ENCODE measurements at places on chromosomes 3 and 15.

GRCh38 chr15:99502182-99502581 is 63.6 kb upstream of the MEF2A start:
- DNase-seq = no peak

DNA sequence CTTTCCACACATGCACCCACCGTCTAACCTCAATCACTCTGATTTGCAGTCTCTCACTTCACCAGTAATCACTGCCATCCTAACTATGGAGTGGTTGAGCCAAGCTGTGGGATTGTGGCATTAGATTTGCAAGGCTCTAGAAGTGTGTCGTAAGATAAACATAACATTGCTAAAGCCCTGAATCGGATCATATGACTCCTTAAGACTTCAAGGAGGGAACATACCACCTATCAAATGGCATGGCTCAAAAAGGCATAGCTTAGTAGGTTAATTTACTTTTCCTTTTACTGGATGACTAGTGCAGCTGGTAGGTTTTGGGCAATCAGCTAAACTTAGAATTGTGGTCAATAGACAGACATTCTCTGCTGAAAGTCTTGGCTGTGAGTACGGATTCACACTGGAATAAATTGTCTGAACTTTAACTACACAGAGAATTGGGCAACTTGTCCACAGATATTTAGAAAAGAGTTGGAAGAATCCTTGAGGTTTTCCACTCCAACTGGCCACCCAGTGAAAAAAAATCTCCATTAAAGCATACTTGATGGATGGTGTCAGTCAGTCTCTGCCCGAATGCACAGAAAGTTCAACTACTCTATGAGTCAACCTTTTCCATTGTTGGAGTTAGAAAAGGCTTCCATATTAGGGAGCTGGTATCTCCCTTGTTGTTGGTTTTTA is 476.7 kb upstream of the CBLB start:
- DNase-seq = peak; percentile 100

DNA sequence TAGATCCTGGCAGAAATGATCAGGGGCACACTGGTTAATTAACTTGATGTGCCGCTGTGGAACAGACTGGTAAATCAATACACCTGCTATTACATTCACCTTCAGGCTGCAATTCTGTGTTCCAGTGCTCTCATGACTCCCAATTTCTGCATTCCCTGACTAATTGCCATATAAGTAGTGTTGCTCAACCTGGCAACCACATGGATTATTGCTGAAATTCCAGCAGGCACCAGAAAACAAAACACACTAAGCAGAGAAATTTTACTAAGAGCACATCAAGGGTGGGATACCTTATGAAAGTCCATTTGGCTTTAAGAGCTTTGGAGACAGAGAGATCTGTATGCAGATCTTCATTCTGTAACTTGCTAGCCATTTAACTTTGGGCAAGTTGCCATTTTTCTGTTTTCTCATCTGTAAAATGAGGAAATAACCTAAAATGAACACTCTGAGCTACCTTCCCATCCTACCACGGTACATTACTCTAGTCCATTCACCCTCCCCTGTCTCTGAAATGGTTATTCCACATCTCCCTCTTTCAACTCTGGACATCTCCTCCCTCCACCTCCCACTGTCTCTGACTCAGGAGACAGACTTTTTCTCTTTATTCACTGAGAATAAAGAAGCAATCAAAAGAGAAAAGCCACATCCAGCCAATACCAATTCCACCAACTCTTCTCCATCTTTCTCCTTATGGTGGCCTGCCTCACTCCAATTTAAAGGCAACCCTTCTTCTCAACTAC is 54.6 kb downstream of the STAC start:
- no peak for DNase-seq

- DNase-seq = no peak
Observed at GRCh38 chr3:107633327-107634098, 110.8 kb downstream of the BBX start.

DNA sequence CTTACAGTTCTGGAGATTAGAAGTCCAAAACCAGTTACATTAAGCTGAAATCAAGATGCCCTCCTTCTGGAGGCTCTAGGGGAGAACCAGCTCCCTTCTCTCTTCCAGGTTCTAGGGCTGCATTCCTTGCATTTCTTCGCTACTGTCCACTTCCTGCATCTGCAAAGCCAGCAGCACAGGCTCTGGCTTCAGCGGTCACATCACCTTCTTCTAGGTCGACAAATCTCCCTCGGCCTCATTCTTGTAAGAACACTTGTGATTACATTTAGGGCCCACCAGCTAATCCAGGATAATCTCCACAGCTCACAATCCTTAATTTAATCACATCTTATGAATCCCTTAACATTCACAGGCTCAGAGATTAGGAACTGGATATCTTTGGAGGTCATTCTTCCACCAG is 73.8 kb downstream of the MINAR1 start:
- no peak for DNase-seq

- DNase-seq = no peak
Observed at GRCh38 chr3:52880047-52880446, 17.3 kb downstream of the STIMATE start.

DNA sequence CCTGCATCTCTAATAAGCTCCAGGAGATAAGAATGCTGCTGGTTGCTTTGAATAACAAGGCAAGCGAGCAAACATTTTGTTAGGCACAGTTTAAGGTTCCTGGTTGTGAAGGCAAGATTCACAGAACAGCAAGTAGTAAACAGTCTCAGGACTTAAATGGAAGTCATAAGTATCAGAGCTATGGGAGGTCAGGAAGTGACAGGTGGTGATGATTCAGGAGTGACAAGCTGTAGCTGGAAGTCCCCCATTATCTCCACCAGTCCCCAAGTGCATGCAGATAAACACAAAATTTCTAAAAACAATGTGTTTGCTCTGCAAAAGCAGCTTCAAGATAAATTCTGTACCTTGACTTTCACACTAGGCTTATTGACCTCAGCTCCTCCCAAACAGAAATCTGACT is 3.3 kb downstream of the FETUB start:
- DNase-seq = no peak

DNA sequence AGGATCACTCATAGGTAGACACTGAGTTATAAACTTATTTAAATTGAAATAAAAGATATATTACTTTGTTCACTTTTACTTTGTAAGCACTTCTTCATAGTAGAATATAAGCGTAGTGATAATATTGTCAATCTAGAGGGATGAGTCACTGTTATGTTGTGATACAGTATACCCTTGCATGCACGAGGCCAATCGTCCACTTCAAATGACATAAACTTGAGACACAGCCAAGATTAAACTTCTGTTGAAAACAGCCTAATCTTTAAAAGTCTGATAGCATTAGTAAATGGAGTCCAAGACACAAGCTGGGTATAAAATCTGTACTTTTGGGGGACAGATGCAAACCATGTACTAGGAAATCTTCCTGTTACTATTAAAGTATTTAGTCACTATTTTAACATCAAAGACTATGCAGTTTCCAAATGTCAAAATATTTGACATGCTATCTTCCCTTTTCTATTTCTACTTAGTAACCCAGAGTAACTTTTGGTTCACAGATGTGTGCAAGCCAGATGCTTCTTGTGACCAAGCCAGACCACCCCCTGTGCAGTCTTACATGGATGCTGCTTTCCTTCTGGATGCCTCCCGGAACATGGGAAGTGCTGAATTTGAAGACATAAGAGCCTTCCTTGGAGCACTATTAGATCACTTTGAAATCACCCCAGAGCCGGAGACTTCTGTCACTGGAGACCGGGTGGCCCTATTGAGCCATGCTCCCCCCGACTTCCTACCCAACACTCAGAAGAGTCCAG is 85.3 kb downstream of the PIK3R4 start:
- DNase-seq = peak; percentile 15

- peak; percentile 65 for DNase-seq
Observed at GRCh38 chr15:87873516-87873915, 383.0 kb downstream of the NTRK3 start.

DNA sequence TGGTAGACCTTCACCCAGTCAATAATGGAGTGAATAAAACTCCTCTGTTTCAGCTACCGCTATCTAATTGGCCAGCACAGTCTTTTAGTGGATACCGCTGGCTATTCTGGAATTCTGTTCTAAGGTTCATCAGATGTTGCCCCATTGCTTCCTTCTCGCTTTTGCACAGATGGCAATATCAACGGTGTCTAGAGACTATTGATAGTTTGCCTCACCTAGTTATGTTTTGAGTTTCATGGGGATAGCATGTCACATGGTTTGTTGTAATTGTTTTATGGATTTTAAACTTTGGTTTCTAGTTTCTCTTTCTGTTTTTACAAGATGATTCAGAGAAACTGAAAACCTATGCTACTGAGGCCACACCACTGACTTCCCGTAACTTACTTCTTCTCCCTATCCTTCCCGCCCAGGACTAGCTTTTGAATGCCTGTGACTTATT is 2.0 kb downstream of the XRN1 start:
- DNase-seq = peak; percentile 32

DNA sequence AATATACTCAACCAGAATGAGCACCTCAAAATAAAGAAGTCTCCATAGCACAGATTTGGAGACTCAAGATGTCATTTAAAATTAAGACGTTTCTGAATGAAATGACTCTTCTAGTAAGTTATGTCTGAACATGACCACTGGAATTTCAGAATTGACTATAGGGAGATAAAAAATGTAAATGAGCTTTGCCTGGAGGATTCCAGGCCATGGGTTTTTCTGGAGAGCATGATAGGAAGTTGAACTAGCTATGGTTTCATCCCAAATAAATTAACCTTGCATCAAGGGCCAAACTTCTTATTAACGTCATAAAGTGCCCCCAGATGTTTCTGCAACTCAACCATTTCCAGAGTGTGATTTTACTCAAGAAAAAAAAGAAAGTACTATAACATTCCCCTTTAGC is 222.6 kb upstream of the NR2F2 start:
- DNase-seq = peak; percentile 33

DNA sequence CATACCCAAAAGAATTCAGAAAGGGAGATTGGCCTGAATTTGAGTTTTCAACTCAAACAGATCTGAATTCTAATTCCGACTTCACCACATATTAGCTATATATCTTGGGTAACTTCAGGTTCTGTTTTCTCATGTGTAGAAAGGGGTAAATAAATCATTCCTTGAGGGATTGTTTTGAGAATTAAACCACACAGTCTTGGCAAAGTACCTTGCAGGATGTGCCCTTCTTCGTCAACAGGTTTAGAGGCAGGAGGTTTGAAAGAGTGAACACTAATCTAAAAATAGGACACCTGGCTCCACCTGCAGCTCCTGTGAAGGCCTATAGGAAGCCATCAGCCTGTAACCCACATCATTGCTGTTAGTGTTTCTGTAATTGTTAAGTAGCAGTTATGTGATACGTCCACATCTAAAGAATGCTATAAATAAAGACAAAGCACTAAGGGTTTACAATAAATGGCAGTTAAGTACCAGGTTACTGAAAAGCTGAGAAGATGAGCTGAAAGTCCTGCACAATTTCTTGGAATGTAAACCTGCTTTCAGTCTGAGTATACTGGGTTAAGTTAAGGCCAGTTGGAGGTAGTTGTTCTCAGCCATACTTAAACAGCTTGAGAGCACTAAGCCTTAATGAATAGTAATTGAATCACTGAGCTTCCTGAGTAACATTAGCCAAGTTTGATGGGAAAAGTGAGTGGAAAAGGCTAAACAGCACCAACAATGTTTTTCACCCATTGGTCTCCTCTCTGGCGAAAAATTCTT is 6.0 kb downstream of the CCDC80 start:
- DNase-seq = peak; percentile 65

GRCh38 chr15:46441294-46442062 is 806.6 kb downstream of the SQOR start:
- DNase-seq = peak; percentile 72

DNA sequence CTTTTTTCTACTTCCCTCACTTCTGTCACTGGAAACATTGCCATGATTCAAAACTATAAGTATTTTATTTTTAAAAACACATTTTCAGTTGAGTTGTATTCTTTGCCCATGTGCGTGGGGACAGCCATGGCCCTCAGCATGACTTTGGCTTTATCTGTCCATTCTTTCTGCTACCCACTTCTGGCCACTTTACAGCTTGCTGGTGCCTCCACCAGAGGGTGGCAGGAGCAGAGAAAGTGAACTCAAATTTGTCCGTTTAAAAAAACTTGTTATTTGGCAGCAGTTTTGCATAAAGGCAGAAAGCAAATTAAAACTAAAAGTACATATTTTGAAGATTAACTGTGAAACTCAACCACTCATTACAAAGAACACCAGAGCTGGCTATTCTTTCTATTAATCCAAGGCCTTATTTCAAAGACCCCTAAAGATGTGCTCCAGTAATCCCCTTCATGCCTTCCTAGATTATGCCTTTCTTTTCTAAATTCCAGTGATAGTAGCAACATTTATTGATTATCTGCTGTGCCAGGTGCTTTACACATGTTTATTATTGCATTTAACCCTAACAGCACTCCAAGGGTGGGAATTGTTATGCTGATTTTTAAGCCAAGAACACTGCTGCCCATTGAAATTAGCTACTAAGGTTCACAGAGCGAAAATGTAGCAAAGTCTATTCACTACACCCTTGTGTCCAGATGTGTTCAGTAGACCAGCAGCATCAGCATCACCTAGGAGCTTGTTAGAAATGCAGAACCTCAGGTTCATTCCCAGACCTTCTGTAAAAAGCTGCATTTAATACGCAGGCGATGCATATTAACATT is 134.8 kb downstream of the THRB start:
- no peak for DNase-seq

DNA sequence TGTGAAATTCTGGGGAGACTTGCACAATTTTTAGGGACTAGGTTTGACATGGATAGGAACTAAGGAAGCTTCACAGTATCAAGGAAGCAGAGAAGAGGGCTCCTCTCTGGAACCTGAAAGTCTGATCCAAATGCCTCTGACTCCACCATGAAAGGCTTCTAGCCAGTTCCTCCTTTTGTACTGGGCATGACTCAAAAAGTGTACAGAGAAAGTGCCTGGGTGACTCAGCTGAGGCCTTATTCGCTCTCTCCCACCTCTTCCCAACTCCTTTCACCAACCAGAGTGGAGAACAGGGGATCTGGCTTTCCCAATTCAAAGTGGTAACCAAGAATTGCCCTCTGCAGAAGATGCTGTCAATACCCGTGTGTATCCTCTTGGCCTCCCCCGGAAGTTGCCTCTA is 342.9 kb upstream of the PROK2 start:
- DNase-seq = peak; percentile 42

DNA sequence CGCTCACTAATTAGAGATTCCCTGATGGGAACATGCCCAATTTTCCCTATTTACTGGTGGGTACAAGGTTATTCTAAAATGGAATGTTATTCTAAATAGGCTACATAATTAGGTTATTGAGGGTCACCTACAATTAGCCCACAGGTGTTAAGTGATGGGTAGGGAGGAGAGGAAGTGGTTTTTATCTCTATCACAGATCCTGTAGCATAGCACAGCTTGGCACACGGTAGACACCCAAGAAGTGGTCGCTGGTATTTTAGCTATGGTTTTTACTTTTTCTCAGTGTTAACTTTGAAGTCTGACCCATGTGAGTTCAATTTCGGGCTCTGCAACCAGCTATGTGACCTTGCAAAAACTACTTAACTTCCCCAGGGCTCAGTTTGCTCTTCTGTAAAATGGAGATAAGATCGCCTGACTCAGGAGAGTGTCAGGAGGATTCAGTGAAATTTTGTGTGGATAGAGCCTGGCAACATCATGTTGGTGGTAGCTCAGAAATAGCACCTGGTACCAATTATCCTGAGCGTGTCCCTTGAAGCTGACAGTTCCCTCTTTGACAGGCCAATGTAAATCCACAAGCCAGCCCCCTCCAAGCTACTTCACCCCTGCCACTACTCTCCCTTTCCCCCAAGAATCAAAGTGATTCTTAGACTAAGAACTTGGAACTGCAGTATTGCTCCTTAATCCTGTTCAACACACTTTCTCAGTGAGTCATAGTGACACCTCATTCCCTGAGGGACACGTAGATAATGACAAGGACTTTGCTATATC is 8.7 kb upstream of the LMCD1 start:
- peak; percentile 20 for DNase-seq

GRCh38 chr3:29577250-29577649 is 296.4 kb downstream of the RBMS3 start:
- DNase-seq = no peak

Data from amniotic epithelial cell (primary cell).